ENCODE measurements at places on chromosomes 5 and 9. TPM values are rescaled to one million over a fixed set of nuclear protein-coding genes. Genes with fewer than 3 reads are reported as not detected.

TXNDC8 gene
- total RNA-seq, result not detected

LCN15 gene
- total RNA-seq, result not detected

FAM163B gene
- total RNA-seq, result not detected

NR3C1 gene
- 182 TPM for total RNA-seq

TOPORS gene
- total RNA-seq, result 12.1 TPM

ZBTB26 gene
- 7.5 TPM for total RNA-seq

CCL28 gene
- 4.8 TPM for total RNA-seq

TLR4 gene
- 0.24 TPM for total RNA-seq

SLC6A3 gene
- total RNA-seq, result not detected

CDX1 gene
- total RNA-seq, result not detected

MARVELD2 gene
- 0.56 TPM for total RNA-seq

NUP214 gene
- total RNA-seq, result 121 TPM

NXNL2 gene
- not detected for total RNA-seq

IFNA21 gene
- total RNA-seq, result not detected

LECT2 gene
- total RNA-seq, result not detected

ORM1 gene
- total RNA-seq, result not detected

PRR16 gene
- not detected for total RNA-seq

MORN5 gene
- not detected for total RNA-seq

ENG gene
- total RNA-seq, result 12.7 TPM

COL5A1 gene
- not detected for total RNA-seq

PTTG1 gene
- total RNA-seq, result 241 TPM

ABLIM3 gene
- total RNA-seq, result not detected

PCDHGA1 gene
- total RNA-seq, result 0.07 TPM
